ENCODE measurements at places on chromosomes 2 and 18.
A peak's percentile ranks its signal among the peaks of the same experiment; 100 is the strongest.

DNA sequence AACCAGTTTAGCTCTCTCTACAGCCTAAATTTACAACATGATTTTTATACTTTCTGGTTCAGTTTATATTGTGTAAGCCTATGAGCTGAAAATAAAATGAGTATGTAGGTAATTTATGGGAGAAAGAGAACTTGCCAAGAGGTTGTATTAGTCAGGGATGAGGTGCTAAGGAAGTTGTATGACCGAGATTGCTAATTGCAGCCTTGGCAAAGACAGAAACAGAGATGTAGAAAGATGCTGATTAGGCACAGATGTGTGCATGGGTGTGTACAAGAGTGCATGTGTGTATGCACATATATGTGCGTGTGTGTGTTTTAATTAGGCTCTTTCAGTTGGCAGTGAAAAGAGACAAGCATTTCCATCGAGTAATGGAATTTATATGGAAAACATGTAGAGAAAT lies 213.9 kb downstream of the FBXO15 start:
- DNase-seq, result no peak

DNA sequence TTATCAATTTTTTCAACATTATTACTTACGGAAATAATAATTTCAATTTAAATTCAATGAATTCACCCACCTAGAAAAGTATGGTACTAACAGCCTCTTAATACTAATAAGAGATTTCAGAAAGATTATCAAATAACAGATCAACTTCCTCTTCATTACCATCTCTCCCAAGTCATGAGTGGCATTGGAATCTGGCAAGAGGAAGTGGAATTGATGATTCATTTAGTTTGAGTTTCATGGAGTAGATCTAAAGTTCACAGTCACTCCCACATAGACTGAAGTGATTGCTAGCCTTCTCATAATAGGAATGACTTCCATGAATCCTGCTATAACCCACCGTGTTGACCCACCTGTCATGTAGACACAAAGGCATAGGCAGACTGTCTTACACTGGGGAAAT lies 77.7 kb upstream of the WDR75 start:
- DNase-seq, result peak; percentile 47

GRCh38 chr2:37875403-37875906 lies 49.6 kb upstream of the RMDN2 start:
- DNase-seq, result no peak

GRCh38 chr2:64062840-64063239 lies 43.6 kb upstream of the VPS54 start:
- DNase-seq, result no peak

GRCh38 chr2:15271941-15272542 lies 289.1 kb downstream of the NBAS start:
- no peak for DNase-seq

DNA sequence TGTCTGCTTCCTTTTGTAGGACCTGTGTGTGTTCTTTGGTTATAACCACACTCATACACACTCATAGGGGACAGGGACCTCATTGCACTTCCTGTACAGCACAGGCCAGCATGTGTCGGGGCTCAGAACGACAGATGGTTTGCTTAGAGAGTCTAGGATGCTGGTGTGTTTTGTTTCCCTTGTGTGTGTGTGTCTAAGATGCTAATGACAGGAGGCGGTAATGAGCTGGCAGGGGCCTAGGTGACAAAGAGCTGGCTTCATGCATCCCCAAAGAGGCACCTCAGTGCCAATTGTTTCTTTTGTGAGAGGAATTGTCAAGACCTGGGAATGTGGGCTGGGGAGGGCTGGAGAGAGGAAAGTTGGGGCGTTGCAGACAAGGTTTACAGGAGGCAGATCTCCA lies 66.6 kb downstream of the CELF4 start:
- no peak for DNase-seq

GRCh38 chr2:231200805-231201474 lies 2.5 kb downstream of the ARMC9 start:
- DNase-seq, result no peak

GRCh38 chr18:48030616-48031480 lies 100.4 kb upstream of the SMAD2 start:
- DNase-seq, result no peak

GRCh38 chr2:227610123-227610522 lies 4.5 kb downstream of the SCYGR3 start:
- DNase-seq, result no peak

DNA sequence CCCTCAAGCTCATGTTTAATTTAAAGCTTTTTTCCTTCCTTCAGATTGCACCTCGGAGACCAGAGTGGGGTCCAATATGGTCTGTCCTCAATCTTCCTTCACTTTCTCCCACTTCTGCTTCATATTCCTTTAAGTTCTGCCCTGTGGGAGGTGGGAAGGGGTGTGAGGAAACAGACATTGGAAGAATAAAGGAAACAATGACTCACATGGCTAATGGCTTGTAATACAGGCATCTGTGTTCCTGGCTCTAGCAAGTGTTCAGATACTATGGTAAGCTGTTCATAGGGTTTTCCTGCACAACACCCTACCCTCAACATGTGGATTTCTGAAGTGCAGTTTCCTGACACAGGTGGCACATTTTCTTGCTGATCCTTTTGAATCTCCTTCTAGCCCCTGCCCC lies 209.5 kb downstream of the PIK3C3 start:
- DNase-seq, result no peak

GRCh38 chr2:134206031-134206430 lies 47.8 kb upstream of the MGAT5 start:
- no peak for DNase-seq

DNA sequence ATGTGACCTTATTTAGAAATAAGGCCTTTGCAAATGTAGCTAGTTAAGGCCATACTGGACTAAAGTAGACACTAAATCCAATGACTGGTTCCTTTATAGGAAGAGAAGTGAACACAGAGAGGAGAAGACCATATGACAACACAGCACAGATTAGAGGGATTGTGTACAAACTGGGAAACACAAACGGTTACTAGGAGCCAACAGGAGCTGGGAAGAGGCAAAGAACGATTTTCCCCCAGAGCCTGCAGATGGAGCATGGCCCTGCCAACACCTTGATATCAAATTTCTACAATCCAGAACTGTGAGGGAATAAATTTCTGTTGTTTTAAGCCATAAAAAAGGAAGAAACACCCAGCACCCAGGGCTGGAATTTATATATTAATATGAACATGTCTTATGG lies 38.7 kb upstream of the COL5A2 start:
- DNase-seq, result no peak

GRCh38 chr18:51559198-51559901 lies 361.9 kb upstream of the MEX3C start:
- DNase-seq, result no peak

Measured in non-pigmented ciliary epithelial cell (primary cell).